ENCODE measurements at places on chromosomes 12 and 14. TPM values are rescaled to one million over a fixed set of nuclear protein-coding genes. Genes with fewer than 3 reads are reported as not detected.

GRCh38 chr12:121861636-121862254 lies 3.1 kb upstream of the HPD start:
- H3K27me3 ChIP-seq = no peaks in the 10 kb centered on the region
- DNase-seq = no peak

DNA sequence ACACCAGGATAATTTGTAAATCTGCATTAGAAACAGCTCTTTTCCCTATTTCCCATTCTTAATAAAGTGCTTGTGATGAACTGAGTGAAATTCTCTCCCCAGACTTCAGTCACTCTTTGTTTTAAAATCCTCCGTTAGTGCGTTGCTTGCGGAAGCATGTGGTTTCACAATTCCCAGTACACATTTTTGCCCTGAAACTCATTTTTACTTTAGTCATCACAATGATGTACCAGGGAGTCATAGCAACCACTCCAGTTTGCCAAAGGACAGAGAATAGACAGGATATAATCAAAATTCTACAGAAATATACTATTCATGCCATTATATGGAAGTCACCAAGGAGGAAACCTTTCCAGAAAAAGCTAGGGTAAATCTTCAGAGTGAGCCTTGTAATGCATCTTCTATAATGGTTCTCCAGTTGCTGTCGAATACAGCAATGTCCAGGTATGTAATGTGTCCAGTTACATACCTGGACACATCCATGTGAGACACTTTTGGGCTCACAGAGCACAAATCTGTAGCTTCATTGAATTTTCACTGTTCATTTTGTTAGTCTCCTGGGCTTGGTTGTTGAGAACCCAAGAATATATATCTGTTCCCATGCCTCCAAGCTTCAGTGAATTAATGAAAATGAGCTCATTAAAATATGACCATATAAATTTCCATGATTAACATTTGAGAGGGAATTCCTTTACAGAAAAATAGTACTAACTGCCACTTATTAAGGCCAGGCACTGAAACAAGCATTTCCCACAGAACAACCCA lies 57.8 kb downstream of the GPR135 start:
- no peak for DNase-seq
- H3K27me3 ChIP-seq = no peaks in the 10 kb centered on the region
- no peak overlapping the region for H3K4me3 ChIP-seq
- H3K4me1 ChIP-seq = no peaks in the 10 kb centered on the region
- H3K27ac ChIP-seq = peak overlapping the region; percentile 51
- H3K36me3 ChIP-seq = no peaks in the 10 kb centered on the region

The KRT2 gene
- total RNA-seq = not detected

The MAX gene
- total RNA-seq = 115 TPM

DNA sequence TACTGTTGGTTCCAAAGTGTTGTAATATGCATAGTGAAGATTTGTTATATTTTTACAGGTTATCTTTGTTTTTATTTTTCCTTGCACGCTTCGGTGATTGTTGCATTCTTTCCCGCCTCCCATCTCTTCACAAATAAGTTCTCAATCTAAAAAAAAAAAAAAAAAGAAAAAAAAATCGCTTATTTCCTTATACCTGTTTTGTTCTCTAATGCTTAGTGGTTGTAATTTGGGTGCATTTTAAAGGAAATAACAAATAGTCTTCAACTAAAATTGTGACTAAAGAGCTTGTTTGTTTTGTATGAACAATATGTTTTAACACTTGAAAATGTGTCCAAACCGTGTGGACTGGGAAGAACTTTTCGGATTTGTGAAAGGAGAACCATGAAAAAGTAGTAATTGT lies 1.5 kb downstream of the CAND1 start:
- peaks cover 39% of the 10 kb centered on the region for H3K4me1 ChIP-seq
- H3K27me3 ChIP-seq = no peaks in the 10 kb centered on the region
- DNase-seq = no peak
- no peaks in the 10 kb centered on the region for H3K36me3 ChIP-seq
- H3K27ac ChIP-seq = peak overlapping the region; percentile 93

The SEC23A gene
- total RNA-seq = 84.8 TPM
